Activated CD8-positive, alpha-beta T cell treated with anti-CD3 and anti-CD28 coated beads for 36 hours (primary cell): ENCODE measurements at places on chromosomes 5 and 9.
A peak's percentile ranks its signal among the peaks of the same experiment; 100 is the strongest.

GRCh38 chr5:151384106-151384505 is 36.7 kb upstream of the SLC36A2 start:
- H3K4me3 ChIP-seq: no peak overlapping the region
- no peak for DNase-seq
- H3K27me3 ChIP-seq: peaks cover 6% of the 10 kb centered on the region
- no peak overlapping the region for H3K27ac ChIP-seq
- no peaks in the 10 kb centered on the region for H3K4me1 ChIP-seq

- DNase-seq: no peak
- H3K27me3 ChIP-seq: no peaks in the 10 kb centered on the region
- no peak overlapping the region for H3K4me3 ChIP-seq
- no peaks in the 10 kb centered on the region for H3K4me1 ChIP-seq
- H3K36me3 ChIP-seq: no peaks in the 10 kb centered on the region
- H3K27ac ChIP-seq: no peak overlapping the region
Measured at GRCh38 chr9:12439267-12439666, 253.9 kb upstream of the TYRP1 start.

GRCh38 chr9:92716557-92716956 is 46.6 kb upstream of the IPPK start:
- H3K4me3 ChIP-seq: no peak overlapping the region
- H3K36me3 ChIP-seq: peaks cover 46% of the 10 kb centered on the region
- DNase-seq: peak; percentile 90
- peaks cover 16% of the 10 kb centered on the region for H3K4me1 ChIP-seq

- no peaks in the 10 kb centered on the region for H3K27me3 ChIP-seq
- H3K4me3 ChIP-seq: peak within 1 kb of the TSS; percentile 86
- H3K4me1 ChIP-seq: peaks cover 47% of the 10 kb centered on the region
- H3K36me3 ChIP-seq: peaks cover 49% of the 10 kb centered on the region
- H3K27ac ChIP-seq: peak within 1 kb of the TSS; percentile 90
- DNase-seq: peak; percentile 94
Measured at GRCh38 chr5:141636413-141637122, at the start of the genes HDAC3 and RELL2. HDAC3 (minus strand) TSS chr5:141636849; CDS start chr5:141636790, 59 bp downstream. RELL2 (plus strand) TSS chr5:141636997; CDS start chr5:141638226, 1,229 bp downstream.

DNA sequence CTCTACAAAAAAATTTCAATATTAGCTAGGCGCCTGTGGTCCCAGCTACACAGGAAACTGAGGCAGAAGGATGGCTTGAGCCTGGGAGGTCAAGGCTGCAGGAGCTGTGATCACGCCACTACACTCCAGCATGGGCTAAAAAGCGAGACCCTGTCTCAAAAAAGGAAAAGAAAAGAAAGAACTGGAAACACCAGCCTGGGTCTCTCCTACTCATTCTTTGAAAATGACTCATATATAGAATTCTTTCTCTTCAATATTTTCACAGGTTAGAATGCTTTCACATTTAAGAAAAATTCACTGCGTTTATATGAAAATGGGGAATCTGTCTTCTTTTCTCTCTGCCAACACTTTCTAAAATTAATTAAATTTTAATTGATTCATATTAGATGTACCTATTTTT is 115.6 kb downstream of the TRPM6 start:
- H3K4me1 ChIP-seq: peaks cover 11% of the 10 kb centered on the region
- no peaks in the 10 kb centered on the region for H3K36me3 ChIP-seq

GRCh38 chr5:36870399-36871040 is 6.0 kb upstream of the NIPBL start:
- no peaks in the 10 kb centered on the region for H3K27me3 ChIP-seq
- no peak for DNase-seq
- H3K36me3 ChIP-seq: peaks cover 22% of the 10 kb centered on the region
- H3K4me3 ChIP-seq: no peak overlapping the region

GRCh38 chr5:33490071-33490665 is 49.4 kb downstream of the TARS1 start:
- H3K4me1 ChIP-seq: no peaks in the 10 kb centered on the region
- H3K27ac ChIP-seq: no peak overlapping the region
- H3K4me3 ChIP-seq: no peak overlapping the region
- H3K36me3 ChIP-seq: no peaks in the 10 kb centered on the region
- no peak for DNase-seq

DNA sequence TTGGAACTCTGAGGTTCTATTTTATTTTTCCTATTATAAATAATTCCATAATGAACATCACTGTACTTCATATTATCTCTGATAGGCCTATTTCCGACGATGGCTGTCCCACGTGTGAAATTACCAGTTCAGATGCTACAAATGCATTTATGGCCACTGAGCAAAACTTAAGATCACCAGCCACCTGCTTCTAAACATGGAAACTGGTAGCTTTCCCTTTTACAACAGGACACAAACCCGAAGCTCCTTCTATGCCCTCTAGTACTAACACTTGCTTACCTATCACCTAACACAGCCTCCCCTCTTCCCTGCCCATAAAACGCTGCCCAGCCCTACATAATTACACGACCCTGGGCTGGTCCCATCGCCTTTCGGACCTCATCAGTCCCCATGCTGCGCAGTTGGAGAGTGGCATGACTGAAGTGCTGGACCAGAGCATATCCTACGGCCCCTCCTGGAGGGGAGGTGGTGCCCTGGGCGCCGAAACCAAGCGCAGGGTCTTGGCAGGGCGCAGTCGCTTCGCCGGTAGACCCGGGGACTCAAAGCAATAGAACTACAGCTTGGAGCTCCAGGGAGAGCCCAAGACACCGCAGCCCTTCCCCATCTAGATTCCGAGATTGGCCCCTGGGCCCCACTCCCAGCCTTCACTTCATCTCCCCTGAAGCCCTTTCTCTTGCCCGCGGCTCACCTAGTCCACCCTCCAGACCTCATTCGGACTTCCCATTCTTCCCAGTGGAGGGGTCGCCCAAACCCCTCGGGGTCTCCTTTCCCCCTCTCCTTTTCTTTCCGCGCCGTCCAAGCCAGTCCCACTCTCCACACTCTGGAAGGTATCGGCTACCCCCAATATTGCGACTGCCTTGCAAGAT is 1.0 kb upstream of the SAP30L start:
- no peaks in the 10 kb centered on the region for H3K27me3 ChIP-seq
- DNase-seq: peak; percentile 30
- H3K27ac ChIP-seq: peak overlapping the region; percentile 95
- peaks cover 34% of the 10 kb centered on the region for H3K4me1 ChIP-seq

- H3K27ac ChIP-seq: no peak overlapping the region
- H3K27me3 ChIP-seq: no peaks in the 10 kb centered on the region
- H3K36me3 ChIP-seq: no peaks in the 10 kb centered on the region
- DNase-seq: no peak
- peaks cover 15% of the 10 kb centered on the region for H3K4me1 ChIP-seq
- no peak overlapping the region for H3K4me3 ChIP-seq
Measured at GRCh38 chr9:136589766-136590763, 44.2 kb upstream of the NOTCH1 start.

DNA sequence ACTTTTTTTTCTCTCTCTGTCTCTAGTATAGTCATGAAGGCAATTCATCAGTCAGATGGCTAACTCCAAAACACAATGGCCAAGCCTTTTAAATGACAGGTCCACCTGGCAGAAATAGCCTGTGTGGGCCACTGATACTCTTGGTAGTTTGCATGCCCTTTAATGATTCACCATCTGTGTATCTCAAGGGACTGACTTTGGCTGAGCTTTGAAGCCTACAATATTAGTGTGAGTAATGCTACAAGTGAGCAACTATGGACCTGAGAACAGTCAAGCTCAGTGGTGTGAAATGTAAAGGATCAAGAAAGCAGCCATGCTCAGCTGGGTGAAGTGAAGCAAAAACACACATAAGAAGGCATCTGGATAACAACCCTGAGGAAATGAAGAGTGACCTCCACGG is 506.9 kb downstream of the TLE1 start:
- H3K27me3 ChIP-seq: peaks cover 1% of the 10 kb centered on the region
- no peak overlapping the region for H3K4me3 ChIP-seq
- H3K27ac ChIP-seq: no peak overlapping the region

GRCh38 chr5:124655921-124656511 is 90.4 kb downstream of the ZNF608 start:
- H3K27me3 ChIP-seq: peaks cover 18% of the 10 kb centered on the region
- H3K36me3 ChIP-seq: no peaks in the 10 kb centered on the region
- H3K27ac ChIP-seq: no peak overlapping the region
- no peak overlapping the region for H3K4me3 ChIP-seq
- no peak for DNase-seq

GRCh38 chr5:165143741-165144140 is 1638.3 kb downstream of the MAT2B start:
- no peak overlapping the region for H3K4me3 ChIP-seq
- no peak overlapping the region for H3K27ac ChIP-seq
- H3K36me3 ChIP-seq: no peaks in the 10 kb centered on the region
- no peak for DNase-seq
- no peaks in the 10 kb centered on the region for H3K27me3 ChIP-seq

DNA sequence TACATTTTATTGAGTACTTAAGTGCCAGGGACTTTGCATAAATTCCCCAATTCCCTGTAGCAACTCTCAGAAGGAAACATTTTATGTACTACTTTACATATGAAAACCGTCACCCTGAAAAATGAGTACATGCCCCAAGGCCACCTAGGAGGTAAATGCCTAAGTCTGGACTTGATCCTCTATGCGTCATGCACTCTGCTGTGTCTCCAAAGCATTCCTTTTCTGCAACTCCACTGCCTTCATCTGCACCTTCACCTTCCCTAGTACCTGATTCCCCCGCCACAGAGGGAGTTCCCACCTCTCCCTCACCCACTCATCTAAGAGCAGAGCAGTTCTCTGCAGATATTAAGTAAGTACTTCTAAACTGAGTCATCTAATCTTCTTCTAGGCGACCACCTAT is 75.2 kb upstream of the HRH2 start:
- no peak overlapping the region for H3K27ac ChIP-seq
- no peak overlapping the region for H3K4me3 ChIP-seq
- H3K36me3 ChIP-seq: no peaks in the 10 kb centered on the region
- H3K27me3 ChIP-seq: no peaks in the 10 kb centered on the region

DNA sequence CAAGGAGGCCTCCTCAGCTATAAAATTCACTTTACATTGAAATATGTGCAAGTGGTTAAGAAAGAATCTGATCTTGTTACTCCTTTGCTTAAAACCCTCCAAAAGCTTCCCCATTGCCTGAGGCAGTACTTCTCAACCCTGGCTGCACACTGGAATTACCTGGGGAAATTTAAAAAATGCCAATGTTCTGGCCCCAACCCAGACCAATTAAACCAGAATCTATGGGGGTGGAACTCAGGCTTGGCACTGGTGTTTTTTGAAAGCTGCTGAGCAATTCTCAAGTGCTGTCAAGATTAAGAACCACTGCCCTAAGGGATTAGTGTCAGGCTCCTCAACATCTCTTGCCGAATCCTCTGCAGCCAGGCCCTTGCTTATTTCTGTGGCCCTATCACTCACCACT is 269.6 kb downstream of the ELAVL2 start:
- no peaks in the 10 kb centered on the region for H3K4me1 ChIP-seq
- no peaks in the 10 kb centered on the region for H3K36me3 ChIP-seq
- DNase-seq: no peak
- no peaks in the 10 kb centered on the region for H3K27me3 ChIP-seq
- no peak overlapping the region for H3K27ac ChIP-seq
- H3K4me3 ChIP-seq: no peak overlapping the region

GRCh38 chr9:119902611-119903010 is 533.4 kb upstream of the BRINP1 start:
- H3K27ac ChIP-seq: no peak overlapping the region
- H3K4me1 ChIP-seq: no peaks in the 10 kb centered on the region
- peaks cover 4% of the 10 kb centered on the region for H3K27me3 ChIP-seq
- no peaks in the 10 kb centered on the region for H3K36me3 ChIP-seq

GRCh38 chr9:132864277-132864676 is 13.8 kb downstream of the AK8 start:
- peak overlapping the region; percentile 44 for H3K27ac ChIP-seq
- peaks cover 16% of the 10 kb centered on the region for H3K4me1 ChIP-seq
- H3K4me3 ChIP-seq: no peak overlapping the region
- H3K27me3 ChIP-seq: no peaks in the 10 kb centered on the region
- no peaks in the 10 kb centered on the region for H3K36me3 ChIP-seq

GRCh38 chr5:74450095-74450494 is 190.4 kb downstream of the ENC1 start:
- DNase-seq: no peak
- no peaks in the 10 kb centered on the region for H3K4me1 ChIP-seq

GRCh38 chr5:159061834-159062474 is 37.8 kb downstream of the EBF1 start:
- no peak for DNase-seq
- no peak overlapping the region for H3K4me3 ChIP-seq
- H3K27ac ChIP-seq: no peak overlapping the region
- no peaks in the 10 kb centered on the region for H3K4me1 ChIP-seq
- H3K27me3 ChIP-seq: peaks cover 16% of the 10 kb centered on the region

GRCh38 chr5:148640471-148640870 is 13.9 kb downstream of the HTR4 start:
- DNase-seq: no peak
- H3K4me3 ChIP-seq: no peak overlapping the region
- no peak overlapping the region for H3K27ac ChIP-seq
- H3K36me3 ChIP-seq: no peaks in the 10 kb centered on the region
- H3K4me1 ChIP-seq: no peaks in the 10 kb centered on the region

DNA sequence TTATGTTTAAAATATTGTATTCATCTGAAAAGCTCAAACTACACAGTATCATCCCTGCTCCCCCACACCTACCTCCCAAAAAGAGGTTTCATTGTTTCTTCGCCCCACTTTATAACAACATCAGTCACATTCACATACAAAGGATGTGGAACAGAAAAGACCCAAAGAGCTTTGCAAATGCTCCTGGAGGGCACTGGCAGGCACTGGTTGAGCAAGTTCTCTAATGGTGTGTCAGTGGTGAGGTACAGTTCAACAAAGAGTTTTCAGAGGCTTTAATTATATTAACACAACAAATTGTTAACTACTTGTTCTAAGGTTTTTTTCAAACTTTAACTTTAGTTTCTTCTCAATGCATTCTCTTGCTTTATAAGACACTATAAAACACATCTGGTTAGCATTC is 54.1 kb upstream of the ECM2 start:
- H3K27me3 ChIP-seq: no peaks in the 10 kb centered on the region
- no peak overlapping the region for H3K27ac ChIP-seq
- no peaks in the 10 kb centered on the region for H3K4me1 ChIP-seq
- H3K4me3 ChIP-seq: no peak overlapping the region
- no peak for DNase-seq

GRCh38 chr9:133342069-133342406 is 5.9 kb downstream of the MED22 start:
- DNase-seq: no peak
- peaks cover 39% of the 10 kb centered on the region for H3K4me1 ChIP-seq
- peak overlapping the region; percentile 34 for H3K27ac ChIP-seq
- no peak overlapping the region for H3K4me3 ChIP-seq
- H3K27me3 ChIP-seq: no peaks in the 10 kb centered on the region
- H3K36me3 ChIP-seq: peaks cover 57% of the 10 kb centered on the region

DNA sequence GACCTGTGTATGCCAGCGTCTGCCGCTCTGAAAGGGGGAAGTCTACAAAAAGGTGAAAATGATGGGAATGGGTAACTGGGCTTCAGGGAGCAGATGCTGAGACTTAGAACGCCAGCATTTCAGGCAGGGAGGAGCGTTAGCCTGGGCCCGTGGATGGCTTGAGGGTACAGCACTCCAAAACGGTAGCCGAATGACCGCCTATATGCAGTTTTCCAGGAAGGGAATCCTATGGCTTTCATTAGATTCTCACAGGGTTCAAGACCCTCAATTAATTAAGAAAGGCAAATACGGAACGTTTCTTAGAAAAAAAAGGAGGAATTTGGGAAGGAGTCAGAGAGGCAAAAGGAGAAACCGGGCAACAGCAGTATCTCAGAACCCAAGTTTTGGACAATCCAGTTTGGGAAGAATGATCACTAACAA is 639 bp downstream of the AMACR start:
- no peak for DNase-seq
- H3K27ac ChIP-seq: peak overlapping the region; percentile 87
- peak overlapping the region; percentile 86 for H3K4me3 ChIP-seq
